ENCODE measurements at places on chromosomes 1 and 21.

DNA sequence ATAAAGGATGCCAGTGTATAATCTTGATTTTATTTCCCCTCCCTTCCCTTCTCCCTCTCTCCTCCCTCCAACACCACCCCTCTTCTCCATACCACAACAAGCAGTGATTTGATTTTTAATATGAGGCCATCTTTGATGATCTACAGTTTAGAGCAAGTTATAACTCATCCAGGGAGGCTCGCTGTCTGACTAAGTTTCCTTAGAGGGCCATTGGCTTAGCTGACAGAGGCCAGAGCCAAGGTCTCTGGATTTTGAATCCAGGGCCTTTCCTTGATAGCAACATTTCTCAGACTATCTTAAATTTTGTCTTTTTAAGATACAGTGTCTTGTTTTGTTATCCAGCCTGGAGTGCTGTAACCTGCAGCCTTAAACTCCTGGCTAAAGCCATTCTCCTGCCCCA is 431.0 kb upstream of the USP24 start:
- DNase-seq = no peak

DNA sequence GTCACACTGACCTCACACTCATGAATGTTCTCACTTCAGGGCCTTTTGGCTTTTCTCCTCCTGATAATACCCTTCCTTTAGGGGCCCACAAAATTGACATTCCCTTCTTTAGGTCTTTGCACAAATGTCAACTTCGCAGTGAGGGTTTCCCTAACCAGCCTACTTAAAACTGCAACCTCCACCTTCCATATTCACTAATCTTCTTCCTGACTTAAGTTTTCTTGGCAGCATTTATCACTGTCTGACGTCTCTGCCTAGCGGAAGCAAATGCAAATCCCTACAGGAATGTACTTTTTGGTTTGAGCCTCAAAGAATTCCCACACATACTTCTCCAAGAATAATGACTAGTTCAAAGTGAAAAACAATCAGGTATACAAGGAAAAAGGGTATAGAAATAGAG is 32.8 kb downstream of the INTS7 start:
- DNase-seq = no peak

DNA sequence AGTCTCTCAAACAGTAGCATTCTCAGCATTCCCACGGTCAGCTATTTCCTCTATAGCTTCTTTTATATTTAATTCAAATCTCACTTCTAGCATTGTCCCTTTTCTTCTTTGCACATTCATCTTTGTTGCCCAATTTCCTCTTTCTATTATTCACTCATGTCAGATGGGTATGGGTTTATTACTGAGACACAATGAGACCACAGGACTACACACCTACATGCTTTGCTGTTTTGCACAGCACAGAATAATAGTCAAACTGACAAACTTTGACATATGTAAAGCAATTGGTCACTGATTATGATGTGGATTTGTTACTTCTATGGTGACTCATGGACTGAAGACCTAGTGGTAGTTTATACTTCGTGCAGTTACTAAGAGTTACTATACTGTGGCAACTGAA is 5.8 kb upstream of the CD1C start:
- DNase-seq = no peak

GRCh38 chr1:31672986-31673385 is 28.3 kb upstream of the PEF1 start:
- DNase-seq = no peak

DNA sequence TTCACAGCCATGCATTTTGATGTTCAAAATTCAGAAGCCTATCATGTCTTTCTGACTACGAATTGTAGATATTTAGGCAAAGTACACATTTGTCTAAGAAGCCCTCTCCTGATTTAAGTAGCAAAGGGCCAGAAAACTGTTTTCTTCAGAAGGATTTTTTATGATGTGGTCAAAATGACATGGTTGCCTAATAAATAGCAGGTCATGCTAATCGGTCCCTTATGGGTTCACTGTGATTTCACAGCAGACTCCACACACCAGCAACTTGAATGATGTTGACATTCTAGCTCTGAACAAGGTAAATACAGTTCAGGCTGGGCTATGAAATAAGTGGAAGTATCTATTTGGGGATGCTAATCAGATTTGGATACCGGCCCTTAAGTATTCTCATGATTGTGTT is 178.7 kb upstream of the DPYD start:
- no peak for DNase-seq

DNA sequence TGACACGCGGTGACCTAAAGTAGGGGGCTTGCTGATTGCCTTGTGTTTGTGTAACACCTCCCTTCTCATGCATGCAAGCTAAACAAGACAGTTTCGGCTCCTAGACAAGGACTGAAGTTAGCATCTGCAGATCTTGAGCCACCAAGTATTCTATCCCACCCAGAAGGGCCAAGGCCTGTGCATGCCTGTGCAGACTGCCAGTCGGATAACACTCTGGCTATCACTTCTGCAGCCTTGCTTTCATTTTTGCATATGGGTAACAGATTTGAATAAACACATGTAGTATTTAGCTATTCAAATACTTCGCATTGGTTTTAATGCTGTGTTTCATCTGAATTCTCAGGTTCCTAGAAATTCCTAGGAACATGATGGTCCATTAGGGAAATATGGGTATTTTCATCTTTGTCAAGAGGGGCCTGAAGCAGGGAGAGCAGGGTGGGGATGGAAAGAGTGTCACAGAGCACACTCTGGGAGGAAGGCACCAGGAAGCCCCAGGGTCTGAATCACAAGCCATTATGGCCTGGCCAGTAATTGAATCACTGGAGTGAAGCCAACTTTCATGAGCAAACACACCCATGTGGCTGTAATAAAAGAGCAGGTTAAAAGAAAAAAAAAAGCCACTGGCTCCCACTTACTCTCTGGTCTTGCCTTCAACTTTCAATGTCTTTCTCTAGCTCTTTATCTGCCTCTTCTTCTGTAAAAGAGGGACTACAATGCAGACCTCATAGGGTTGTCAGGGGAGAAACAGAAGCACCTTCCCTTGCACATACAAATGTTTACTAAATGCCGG is 28.3 kb downstream of the GADD45A start:
- no peak for DNase-seq

GRCh38 chr1:191913260-191913977 is 244.8 kb upstream of the RGS18 start:
- DNase-seq = no peak

GRCh38 chr1:36175137-36176095 is 19.5 kb downstream of the MAP7D1 start:
- DNase-seq = no peak

GRCh38 chr1:243748227-243748626 is 101.8 kb downstream of the AKT3 start:
- DNase-seq = no peak

All from activated CD4-positive, alpha-beta T cell treated with anti-CD3 and anti-CD28 coated beads for 1 hour (primary cell).